SK-N-SH (cell line): ENCODE measurements at places on chromosomes 16 and 17. TPM values are rescaled to one million over a fixed set of nuclear protein-coding genes. Genes with fewer than 3 reads are reported as not detected.

The NHERF1 gene
- polyA plus RNA-seq: 26.9 and 40.1 TPM in 2 replicates

DNA sequence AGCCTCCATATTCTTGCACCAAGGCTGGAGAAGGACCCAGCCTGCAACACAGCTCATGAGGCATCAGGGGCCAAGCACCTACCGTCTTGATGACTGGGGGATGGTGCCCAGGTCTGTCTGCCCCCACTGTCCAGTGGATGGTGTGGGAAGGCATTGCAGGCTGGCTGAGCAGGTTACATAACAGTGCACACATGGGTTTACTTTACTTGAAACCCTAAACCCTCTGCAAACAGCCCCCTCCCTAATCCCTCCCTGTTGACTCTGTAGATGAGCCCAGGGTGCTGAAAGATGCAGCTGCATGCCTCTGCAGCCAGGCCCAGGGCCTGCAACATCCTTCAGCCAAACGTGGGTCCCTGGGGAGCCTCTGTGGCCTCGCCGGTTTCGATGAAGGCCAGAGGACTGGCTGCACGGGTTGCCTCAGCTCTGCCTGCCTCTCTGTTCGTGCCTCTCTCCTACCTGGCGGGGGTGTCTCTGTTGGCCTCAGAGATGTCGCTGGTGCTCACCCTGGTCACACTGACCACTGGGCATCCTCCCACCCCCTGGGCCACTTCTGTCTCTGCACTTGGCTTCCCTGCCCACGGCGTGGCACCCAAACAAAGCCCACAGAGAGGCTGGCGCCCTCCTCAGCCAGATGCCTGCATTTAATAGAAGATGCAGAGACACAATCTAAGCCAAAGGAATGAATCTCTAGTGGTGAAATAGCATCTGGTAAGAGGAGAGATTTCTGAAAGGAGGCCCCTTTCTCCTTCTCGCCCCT is 95.1 kb downstream of the METRNL start:
- DNase-seq: no peak

GRCh38 chr17:34703533-34703932 is 124.2 kb downstream of the TMEM132E start:
- no peak for DNase-seq

GRCh38 chr16:85665929-85666328 is 22.8 kb downstream of the GINS2 start:
- no peak for DNase-seq

DNA sequence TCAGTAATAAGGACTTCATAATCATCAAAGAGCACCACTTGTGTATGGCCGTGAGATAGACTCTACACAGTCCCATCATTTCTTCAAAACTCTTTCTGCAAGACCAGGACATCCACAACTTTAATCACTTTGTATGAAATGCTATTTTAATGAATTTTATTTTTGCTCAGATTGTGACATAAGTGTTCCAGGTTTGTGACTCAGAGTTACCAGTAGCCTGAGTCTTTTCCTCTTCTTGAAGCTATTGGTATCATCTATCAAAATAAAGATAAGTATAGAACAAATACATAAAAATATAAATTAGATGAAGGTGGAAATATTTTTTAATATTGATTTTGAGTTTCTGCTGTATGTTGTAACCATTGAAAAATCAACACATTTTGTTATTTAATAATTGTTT is 16.6 kb upstream of the VWA3A start:
- no peak for DNase-seq

The COA3 gene
- 90.5 and 103 TPM in 2 replicates for polyA plus RNA-seq

DNA sequence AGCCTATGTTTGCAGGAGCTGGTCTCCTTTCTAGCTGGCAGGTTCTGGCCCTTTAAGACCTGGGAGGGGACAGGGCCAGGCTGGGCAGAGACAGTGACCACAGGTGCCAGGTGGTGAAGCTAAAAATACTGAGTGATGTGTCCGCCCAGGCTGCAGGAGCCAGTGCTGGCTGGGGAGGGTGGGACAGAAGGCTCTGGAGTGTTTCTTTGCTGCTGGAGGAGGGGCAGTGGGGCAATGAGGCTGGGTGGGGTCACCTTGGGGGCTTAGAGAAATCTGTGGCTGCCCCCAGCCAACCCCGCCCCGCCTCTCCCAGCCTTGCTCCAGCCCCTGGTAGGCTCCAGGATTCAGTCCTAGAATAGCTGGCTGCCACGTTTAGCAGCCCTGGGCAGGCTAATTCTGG is 30.4 kb upstream of the SBK1 start:
- no peak for DNase-seq

DNA sequence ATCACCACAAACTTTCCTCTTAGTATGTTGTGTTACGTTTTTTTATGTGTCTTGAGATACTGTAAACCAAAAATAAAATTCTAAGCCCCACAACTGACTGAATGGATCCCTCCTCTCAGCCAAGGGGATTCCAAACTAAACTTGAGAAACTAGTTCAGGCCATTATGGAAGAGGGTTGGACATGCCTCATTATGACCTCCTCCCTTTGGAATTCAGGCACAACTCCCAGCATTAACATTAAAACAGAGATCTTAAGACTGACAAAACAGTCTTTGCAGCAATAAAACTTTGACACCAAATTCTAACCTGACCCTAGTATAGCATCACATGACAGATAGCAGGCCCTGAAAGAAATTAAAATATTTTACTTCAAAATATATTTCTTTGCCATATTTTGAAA is 51.1 kb upstream of the SLC47A1 start:
- no peak for DNase-seq

DNA sequence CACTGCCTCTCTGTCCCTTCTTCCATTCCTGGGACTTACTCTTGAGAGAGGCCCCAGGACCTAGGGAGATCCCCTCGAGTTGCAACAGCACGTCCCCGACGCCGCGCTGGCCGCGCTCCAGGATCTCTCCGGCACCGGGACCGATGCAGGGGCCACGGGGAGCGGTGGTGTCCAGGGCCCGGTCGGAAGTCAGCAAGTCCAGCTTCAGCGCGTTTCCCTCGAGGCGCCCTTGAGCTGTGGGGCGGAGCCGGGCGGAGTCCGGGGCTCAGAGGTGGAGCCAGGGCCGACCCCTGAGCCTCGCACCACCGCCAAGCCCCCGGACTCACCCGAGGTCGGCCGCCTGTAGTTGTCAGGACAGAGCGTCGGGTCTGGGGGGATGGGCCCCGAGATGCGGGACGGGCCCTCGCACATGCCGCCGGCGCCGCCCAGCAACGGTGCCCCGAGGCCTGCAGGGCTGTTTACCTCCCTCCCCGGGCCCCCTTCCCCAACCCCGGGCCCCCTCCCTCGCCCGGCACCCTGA is 458 bp downstream of the ENKD1 start:
- peak; percentile 82 for DNase-seq
